ENCODE measurements at places on chromosomes 1 and 21.

DNA sequence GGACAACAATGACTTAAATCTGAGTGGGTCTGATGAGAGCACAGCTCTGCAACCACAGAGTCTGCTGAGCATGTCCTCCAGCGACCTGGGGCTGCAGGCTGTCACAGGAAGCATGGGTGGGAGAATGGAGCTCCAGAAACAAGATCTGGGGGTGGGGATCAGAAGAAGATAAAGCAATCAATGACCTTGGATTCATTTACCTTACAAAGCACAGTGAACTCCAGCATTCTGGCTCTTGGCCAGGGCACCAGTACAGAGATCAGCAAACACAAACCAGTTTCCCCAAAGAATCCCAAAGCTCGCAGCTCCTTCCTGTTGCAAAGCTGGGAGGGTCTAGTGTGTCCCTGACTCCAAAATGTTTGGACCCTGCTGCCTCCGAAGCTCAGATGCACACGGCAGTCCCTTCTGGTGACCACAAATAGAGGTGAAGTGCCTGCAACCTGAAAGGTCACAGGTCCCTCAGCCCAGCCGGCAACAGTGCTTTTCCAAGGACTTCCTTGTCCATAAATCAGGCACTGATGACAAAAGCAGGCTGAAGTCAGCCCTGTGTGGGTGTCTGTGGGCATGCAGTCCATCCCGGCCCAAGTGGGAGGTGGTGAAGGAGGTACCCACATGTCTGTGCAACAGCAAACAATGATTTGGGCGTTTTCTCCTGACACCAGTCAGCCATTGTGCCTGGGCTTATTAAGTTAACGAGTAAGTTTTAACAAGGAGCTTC, 76.1 kb downstream of the SH3BGR start:
- DNase-seq = no peak

- no peak for DNase-seq
These were observed 6.9 kb upstream of the PIGR start for GRCh38 chr1:206953126-206953525.

- DNase-seq = no peak
These were observed 348.7 kb downstream of the NPHP4 start for GRCh38 chr1:5643360-5644107.

DNA sequence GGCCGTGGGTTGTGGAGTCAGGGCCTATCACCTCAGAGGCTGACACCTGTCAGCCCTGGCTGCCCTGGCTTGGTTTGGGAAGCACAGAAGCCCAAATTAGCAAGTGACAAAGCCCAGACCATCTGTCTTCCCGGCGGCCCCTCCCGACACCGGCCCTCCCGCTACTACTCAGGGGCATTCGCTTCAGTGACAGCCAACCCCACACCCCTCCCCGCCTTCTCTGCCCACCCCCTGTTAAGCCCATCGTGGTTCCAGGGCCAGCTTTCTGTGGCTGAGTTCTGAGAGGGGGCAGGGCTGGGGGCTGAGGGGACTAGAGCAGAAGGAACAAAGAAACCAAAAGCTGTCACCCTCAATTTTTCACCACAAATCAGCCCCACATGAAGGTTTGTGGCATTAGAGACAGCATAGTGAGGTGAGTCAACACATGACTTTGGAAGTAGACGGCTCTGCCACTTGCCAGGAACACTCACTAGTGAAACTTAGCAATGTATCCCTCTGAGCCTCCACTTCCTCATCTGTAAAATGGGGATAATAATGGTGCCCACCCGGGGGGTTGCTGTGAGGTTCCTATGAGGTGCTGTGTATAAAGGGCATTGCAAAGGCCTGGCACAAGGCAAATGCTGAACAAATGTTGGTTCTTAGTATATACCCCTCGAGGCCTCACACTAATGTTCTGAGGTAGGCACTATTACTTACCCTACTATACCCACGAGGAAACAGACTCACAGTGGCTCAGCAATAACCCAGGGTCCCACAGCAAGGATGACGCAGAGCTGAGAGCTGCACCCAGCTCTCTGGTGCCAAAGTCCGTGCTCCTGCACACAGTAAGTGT, 5.2 kb upstream of the TNNI1 start:
- no peak for DNase-seq

- DNase-seq = no peak
These were observed 2.8 kb downstream of the CD58 start for GRCh38 chr1:116567790-116568661.

Measured in IMR-90 (cell line).